ENCODE measurements at places on chromosomes 3 and 15. TPM values are rescaled to one million over a fixed set of nuclear protein-coding genes. Genes with fewer than 3 reads are reported as not detected.

GRCh38 chr3:36826240-36826639 lies 61.9 kb upstream of the DCLK3 start:
- DNase-seq: no peak

TCTA gene
- total RNA-seq: 70.0 TPM

DNA sequence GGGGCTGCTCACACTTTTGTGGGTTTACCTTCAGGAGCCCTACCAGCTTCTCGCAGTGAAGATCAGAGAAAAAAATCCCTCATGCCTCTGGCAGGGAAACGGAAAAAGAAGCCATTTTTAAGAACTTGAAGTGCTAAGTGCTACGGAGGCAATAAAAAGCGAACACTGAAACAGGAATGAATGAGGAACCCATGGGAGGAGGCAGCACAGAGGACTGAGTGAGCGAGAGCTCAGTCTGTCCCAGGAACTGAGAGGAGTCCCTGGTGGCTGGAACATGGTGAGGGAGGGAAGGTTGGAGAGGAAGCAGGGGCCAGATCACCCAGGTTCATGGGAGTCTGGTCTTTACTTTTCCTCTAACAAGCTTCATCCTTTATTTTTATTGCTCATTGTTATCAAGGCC lies 228.1 kb upstream of the PROK2 start:
- DNase-seq: no peak

DNA sequence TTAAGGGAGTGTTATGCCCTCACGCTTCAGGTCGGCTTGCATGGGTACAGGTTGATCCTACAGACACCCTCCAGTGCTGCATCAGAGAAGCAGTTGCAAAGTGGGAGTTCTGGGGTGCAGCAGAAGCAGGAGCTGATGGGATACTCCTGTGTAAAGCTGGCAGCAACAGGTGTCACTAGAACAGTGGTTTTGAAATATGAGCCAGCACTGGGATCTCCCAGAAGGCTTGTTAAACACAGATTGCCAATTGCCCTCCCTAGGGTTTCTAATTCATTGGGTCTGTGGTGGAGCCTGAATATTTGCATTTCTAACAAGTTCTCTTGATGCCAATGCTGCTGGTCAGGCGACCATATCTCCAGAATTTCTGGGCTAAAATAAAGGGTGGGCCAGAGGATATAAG lies 350.4 kb downstream of the CLSTN2 start:
- DNase-seq: no peak

TFRC gene
- total RNA-seq: 68.1 TPM

DNA sequence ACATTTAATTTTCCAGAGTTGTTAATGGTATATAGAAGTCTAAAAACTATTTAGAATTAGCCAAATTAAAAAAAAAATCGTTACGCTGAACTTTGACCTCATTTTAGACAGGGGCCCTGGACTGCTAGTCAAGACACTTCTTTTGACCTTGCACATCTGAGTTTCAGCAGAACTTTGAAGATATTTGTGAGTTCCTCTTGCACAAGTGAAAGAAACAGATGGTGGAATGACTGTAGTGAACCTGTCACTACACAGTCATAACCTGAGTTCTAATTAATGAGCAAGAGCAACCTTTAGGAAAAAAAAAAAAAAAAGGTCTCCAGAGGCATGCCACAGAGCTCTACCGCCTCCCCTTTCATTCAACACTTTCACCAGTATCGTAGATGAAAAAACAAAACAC lies 5.3 kb downstream of the MYO5C start:
- no peak for DNase-seq

GRCh38 chr3:8596321-8597218 lies 48.0 kb downstream of the SSUH2 start:
- DNase-seq: no peak

- no peak for DNase-seq
Measured at GRCh38 chr3:31573036-31573779, 40.5 kb downstream of the STT3B start.

GRCh38 chr3:135981701-135982403 lies 16.3 kb downstream of the PPP2R3A start:
- no peak for DNase-seq

CACNA2D3 gene
- 1.1 TPM for total RNA-seq

GRCh38 chr15:74217907-74218885 lies 15.6 kb upstream of the STRA6 start:
- no peak for DNase-seq

DNA sequence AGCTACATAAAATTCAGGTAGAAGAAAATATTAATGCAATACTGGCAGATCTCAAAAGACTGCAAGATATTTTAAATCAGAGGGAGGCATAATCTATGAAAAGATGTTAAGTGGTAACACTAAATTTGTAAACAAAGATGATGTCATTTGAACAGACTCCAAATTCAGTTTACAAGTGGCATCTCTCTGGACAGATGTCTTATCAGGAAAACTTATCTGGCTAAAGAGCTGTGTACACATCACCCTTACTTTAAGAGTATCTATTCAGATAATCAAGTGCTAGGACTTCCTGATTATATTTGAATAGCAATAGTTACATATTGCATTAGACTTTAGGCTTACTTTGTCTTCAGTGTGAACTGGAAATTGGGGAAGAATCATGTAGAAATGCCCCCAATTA lies 231.5 kb downstream of the WDR72 start:
- no peak for DNase-seq

DNA sequence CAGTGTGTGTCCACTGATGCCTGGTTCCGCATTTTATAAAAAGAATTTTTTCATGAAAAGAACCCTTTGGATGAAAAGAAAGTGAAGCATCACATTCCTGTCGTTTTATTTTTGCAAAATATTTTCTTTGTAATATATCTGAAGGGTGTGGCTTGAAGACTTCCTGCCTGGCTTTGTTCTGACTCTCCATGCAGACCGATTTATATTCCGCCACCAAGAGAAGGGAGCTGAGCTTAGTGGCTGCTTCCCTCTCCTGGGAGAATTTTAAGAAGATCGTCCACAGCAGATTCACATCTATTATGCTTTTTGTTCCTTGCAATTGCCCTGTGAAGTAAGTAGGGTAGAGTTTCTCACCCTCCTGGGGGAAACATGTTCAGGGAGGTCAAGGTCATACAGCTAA lies 45.2 kb upstream of the UMPS start:
- DNase-seq: no peak

ANKRD34C gene
- total RNA-seq: not detected

DNA sequence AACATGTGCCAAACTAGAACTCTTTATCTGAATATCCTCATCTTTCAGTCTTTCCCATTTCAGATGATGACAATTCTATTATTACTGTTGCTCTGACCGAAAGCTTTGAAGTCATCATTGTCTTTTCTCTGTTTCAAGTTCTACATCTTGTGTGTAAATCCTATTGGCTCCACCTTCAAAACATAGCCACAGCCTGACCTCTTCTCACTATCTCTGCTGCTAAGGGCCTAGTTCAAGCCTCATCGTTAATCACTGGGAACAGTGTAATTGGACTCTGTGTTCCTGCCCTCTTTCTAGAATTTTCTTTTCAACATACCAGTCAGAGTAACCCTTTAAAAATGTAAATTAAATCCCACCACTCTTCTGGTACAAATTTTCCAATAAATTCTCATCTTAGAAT lies 105.1 kb downstream of the OXSM start:
- no peak for DNase-seq

GRCh38 chr15:68641376-68641775 lies 62.6 kb downstream of the CORO2B start:
- no peak for DNase-seq

GRCh38 chr3:46429250-46429649 lies 22.2 kb downstream of the CCRL2 start:
- no peak for DNase-seq

GOLGA6L4 gene
- total RNA-seq: 3.6 TPM

DGKG gene
- 2.2 TPM for total RNA-seq

FBLN2 gene
- 12.8 TPM for total RNA-seq

FHIT gene
- total RNA-seq: 6.4 TPM

DNA sequence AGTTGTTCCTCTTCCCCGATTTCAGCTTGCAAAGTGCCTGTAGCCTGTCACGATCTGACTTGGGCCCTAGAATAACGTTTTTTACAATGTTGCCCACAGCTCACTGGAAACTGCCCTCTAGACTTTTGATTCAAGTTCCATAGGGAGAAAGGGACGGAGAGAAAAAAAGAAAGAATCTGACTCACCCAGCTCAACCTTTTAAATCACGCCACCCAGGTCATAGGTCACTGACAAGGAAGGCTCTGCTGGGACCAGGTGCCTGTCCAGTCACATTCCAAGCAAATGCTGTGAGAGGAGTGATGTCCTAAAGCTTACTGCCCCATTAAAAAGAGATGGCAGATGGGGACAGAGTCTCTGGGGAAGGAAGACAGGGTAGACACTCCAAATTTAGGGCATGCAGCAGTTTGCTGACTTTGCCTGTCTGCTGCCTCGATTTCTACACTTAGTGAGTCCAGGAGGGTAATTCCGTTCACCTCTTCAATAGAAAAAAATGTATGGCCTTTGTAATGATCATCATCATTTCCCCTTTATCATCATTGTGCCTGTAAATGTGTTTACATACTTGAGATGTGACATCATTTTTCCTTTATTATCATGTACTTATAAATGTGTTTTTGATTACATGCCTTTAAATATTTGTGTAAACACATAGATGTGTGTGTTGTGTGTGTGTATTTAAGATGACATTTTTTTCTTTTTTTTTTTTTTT lies 8.4 kb upstream of the MYO1E start:
- no peak for DNase-seq

SAMMSON gene
- total RNA-seq: 2.8 TPM

NEK10 gene
- 8.9 TPM for total RNA-seq

ISL2 gene
- total RNA-seq: 2.4 TPM

SLITRK3 gene
- 0.11 TPM for total RNA-seq

DNA sequence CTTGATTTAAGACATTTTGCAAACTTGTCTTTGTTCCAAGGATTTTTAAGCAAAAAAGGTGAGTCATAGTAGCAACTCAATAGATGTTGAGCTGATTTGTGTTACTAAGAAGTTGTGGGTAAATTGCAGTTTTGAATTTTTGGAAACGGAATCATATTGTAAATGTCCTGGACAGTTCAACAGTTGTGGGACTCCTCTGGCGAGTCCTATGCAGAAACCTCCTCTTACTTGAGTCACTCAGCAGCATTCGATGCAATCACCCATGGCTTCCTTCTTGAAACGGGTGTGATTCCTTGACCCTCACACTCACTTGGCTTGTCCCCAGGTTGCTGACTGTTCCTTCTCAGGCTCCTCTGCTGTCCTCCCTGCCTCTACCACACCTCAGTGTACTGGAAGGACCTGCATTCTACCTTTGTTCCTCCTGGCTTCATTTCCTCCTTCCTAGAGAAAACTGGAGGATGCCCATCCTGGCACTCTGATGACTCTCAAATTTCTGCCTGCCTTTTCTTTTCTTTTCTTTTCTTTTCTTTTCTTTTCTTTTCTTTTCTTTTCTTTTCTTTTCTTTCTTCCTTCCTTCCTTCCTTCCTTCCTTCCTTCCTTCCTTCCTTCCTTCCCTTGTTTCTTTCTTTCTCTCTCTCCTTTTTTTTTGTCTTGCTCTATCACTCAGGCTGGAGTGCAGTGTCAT lies 52.8 kb upstream of the DGKG start:
- no peak for DNase-seq

COL6A5 gene
- not detected for total RNA-seq

DNA sequence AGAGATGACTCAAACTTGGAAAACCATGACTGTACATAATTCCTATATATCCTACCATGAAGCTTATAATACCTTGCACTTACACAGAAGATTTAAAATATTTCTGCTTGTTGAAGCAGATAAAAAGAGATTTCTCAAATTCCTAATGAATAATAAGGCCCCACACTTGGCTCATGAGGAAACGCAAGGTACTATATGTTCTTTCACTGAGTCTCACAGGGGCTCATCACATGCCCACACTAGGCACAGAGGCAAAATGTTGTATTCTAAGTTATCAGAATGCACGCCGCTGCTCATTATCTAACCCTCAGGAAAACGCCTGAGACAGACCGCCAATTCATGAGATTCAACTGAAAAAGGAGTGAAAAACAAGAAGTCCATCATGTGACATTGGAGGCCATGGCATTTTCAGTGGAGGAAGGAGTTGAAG lies 5.6 kb downstream of the MYO1E start:
- no peak for DNase-seq

GRCh38 chr3:13207578-13207922 lies 134.3 kb upstream of the IQSEC1 start:
- no peak for DNase-seq

MEX3B gene
- 47.6 TPM for total RNA-seq

DNA sequence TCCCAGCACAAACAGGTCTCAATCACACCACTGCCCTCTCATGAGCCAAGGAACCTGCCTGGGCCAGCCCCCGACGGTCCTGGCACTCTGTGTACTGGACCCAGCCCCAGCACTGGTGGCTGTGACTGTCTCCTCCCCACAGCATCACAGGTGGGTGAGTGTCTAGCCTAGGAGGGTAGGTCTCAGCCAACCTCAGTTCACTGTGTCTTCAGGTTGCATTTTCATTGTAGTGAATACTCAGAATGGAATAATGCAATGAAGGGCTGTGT lies 163.4 kb upstream of the NSMCE3 start:
- DNase-seq: no peak

DNA sequence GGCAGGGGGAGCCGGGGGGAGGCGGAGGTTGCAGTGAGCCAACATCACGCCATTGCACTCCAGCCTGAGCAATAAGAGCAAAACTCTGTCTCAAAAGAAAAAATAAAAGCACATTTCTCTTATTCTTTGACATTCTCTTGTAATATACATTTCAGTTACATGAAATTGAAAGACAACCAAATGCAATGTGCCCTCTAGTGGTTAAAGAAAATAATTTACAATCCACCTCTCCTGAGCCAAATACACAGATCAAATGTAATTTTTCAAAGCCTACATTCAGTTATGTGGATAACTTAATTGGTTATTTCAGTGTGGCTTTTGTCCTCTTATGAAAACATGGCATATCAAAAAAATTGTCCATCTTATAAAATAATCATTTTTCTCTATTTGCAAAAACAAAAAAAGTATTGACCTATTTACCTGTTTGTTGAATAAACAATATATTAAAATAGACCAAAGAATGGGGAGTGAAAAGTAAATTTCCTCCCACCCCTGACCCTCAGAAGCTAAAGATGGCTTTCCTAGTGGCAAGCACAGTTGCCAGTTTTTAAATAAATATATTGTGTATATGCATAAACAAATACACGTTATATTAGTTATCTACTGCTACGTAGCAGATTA lies 14.2 kb upstream of the U2SURP start:
- no peak for DNase-seq

DNA sequence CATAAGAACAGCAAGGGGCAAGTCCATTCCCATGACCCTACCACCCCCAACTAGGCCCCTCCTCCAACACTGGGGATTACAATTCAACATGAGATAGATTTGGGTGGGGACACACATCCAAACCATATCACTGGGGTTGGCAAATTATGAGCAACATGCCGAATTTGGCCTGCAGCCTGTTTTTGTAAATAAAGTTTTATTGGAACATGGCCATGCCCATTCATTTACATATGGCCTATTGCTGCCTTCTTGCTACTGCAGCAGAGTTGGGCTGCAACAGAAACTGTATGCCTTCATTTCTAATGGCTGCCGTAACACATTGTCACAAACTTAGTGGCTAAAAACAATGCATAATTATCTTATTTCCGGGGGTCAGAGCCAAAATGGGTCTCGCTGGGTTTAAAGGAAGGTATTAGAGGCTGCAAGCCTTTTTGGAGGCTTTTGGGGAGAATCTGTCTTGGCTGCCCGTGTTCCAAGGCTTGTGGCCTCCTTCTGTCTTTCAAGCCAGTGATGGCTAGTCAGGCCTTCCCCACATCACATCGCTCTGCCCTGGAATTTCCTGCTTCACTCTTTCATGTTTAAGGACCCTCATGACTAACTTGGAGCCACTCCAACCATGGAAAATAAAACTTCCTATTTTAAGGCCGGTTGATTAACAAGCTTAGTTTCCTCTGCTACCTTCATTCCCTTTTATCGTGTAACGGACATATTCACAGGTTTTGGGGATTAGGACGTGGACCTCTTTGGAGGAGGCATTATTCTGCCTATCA lies 428.5 kb upstream of the PROK2 start:
- DNase-seq: no peak

SEMA3G gene
- total RNA-seq: 7.6 TPM
